GM12865 (cell line): ENCODE measurements at places on chromosomes 4 and X.
A peak's percentile ranks its signal among the peaks of the same experiment; 100 is the strongest.

DNA sequence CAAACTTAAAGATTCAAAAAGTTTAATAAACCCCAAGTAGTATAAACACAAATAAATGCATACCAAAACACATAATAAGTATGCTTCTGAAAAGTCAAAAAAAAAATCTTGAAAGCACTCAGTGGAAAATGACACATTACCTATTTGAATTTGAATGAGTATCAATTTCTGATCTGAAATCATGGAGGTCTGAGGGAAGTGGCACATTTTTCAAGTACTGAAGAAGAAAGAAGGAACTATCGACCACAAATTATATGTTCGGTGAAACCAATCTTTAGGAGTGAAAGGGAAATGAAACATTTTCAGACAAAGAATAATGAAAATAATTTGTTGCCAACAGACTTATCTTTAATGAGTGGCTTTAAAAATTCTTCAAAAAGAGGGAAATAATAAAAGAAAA, 12.1 kb upstream of the F9 start:
- DNase-seq = no peak

DNA sequence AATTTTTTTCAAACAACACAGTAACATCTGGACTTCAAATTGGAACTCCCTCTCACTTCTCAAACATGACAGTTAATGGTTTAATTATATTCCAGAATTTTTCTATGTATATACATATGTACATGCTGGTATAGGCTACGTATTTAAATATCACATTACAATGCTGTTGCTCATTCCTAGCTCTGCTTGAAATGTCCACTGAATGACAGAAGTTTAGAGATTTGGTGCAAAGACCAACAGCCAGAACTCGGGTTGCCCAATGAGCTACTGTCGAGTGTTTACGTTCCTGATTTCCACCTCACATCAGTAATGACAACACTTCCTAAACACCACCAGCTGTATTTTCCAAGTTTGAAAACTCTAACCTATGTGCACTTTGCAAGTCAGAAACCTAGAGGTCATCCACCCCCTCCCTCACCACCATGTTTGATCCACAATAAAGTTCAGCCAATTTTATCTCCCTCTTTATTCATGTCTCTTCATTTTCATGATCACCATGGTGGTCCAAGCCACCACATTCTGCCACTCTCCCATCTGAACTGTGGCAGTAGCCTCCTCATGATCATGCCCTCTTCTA, 49.3 kb upstream of the RPL34 start:
- no peak for DNase-seq

- DNase-seq = no peak
Observed at GRCh38 chrX:70525733-70526132, 81.1 kb downstream of the DLG3 start.

GRCh38 chr4:126604268-126604867, 1028.4 kb upstream of the INTU start:
- peak; percentile 29 for DNase-seq

DNA sequence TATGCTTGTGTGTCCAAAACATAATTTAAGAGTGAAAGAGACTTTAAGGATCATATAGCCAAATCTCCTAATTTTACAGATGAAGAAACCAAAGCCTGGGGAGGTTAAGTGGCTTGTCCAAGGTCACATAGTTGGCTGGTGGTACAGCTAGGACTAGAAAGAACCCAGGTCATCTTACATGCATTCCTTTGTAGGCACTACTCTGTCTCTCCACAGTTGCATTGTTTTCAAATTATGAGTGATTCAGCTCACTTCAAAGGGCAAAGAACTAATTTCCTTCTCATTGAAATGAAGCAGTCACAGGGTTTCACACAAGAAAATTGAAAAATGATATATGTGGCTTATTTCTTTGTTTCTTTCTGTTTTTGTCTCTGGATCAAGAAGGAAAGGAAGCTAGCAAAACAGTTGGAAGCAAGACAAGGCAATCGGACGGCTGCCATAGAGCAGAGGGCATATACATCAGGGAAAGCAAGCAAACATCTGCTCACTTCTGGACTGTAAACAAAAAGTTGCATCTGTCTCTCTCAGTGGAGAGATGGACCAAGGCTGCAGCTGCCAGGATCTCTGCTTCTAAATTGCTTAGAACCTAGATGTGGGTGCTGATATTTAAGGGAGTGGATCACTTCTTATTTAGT, 107.5 kb upstream of the AMOT start:
- DNase-seq = no peak

GRCh38 chr4:30116401-30116800, 603.8 kb upstream of the PCDH7 start:
- DNase-seq = no peak

- no peak for DNase-seq
Observed at GRCh38 chr4:37588150-37588549, 98.0 kb downstream of the RELL1 start.

GRCh38 chr4:119977076-119977940, 89.3 kb downstream of the MAD2L1 start:
- DNase-seq = no peak

- DNase-seq = no peak
Observed at GRCh38 chr4:72896515-72896914, 173.0 kb downstream of the COX18 start.

DNA sequence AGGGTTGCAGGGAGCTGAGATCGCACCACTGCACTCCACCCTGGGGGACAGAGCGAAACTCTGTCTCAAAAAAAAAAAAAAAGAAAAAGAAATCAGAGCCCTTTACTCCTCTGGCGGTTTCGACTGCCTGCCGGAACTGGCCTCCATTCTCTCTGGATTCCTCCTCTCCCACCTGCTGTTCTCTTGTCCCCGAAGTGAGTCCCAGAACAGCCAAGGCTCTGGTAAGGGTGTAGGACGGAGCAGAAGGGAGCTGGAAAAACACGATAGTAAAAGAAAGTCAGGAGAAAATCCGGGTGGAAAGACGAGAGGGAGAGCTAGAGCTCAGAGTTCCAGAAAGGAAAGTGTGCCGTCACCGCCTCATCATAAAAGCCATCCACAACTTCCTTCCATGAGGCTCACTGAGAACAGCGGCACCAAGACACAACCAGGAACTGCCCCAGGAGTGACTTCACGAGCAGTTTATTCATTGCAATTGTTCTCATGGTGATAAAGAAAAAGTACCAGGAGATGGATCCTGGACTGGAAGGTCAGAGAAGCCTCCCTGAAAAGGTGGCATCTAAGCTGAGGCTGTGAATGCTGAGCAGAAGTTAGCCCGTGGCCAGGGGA, 12.3 kb downstream of the TLR3 start:
- no peak for DNase-seq

DNA sequence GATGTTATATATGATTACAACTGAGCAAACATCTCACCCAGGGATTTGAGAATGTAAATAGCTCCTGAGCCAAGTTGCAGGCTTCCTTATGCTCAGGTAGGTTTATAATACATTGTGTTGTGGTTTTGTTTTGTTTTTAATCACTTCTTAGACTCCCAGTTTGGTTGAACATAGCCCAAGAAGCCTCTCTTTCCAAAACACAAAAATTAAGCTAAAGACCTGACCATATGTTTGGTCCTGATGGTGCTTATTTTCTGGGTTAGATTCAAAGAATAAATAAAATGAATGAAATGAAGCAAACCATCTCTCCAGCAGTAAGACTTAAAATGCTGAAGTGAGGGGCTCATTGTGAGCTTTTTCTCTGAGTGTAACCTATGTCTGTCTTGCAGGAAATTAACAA, 93.5 kb downstream of the GRXCR1 start:
- DNase-seq = no peak

GRCh38 chr4:117610706-117611308, 423.5 kb upstream of the NDST3 start:
- DNase-seq = no peak

GRCh38 chrX:95640226-95640625, 1044.4 kb upstream of the DIAPH2 start:
- no peak for DNase-seq

- no peak for DNase-seq
Observed at GRCh38 chrX:65587616-65588526, 53.3 kb upstream of the LAS1L start.

GRCh38 chrX:153667281-153667955, 6.2 kb downstream of the PNCK start:
- no peak for DNase-seq

GRCh38 chr4:132275583-132276121, 873.4 kb upstream of the PCDH10 start:
- DNase-seq = no peak

- DNase-seq = no peak
Observed at GRCh38 chr4:95596676-95597075, 47.9 kb upstream of the UNC5C start.

- no peak for DNase-seq
Observed at GRCh38 chr4:72902354-72902753, 167.2 kb downstream of the COX18 start.

- peak; percentile 49 for DNase-seq
Observed at GRCh38 chrX:56733459-56734046, 4.5 kb downstream of the NBDY start.

- DNase-seq = peak; percentile 18
Observed at GRCh38 chr4:84965553-84966381, 723 bp downstream of the WDFY3 start.

DNA sequence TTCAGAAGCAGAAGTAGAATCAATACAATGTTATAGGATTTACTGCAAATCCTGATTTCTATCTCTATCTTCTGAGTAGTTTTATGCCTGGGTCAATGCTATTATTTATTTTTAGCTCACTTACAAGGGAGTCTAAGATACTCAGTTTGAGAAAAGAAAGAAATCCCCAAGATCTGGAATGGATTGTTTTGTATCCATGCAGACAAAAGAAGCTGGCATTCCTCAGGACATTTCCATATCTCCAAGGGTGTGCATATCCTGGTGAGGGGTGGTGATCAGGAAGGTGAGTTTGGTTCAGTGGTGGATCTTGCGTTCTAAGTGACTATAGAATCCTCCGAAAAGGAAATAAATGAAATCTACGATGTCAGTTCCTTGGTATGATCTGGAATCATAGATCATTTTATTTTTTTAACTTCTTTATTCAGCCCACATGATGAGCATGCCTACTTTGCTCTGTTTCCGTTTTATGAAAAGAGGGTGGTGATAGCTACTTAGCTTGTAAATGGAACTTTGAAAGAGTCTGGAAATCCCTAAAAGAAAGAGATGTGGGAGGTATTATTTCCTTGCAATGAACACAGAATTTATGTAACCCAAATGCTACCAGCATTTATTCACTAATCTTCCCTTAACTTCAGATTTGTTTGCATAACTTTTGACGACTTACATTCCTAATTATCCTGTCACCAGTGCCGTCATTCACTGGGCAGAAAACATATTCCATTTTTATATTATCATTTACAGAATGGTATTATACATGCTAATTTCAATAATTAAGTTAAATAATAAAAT, 81.1 kb upstream of the RAPGEF2 start:
- DNase-seq = no peak
